Right ventricle myocardium superior (tissue), 1 donor: ENCODE measurements at places on chromosomes 6 and 20.

DNA sequence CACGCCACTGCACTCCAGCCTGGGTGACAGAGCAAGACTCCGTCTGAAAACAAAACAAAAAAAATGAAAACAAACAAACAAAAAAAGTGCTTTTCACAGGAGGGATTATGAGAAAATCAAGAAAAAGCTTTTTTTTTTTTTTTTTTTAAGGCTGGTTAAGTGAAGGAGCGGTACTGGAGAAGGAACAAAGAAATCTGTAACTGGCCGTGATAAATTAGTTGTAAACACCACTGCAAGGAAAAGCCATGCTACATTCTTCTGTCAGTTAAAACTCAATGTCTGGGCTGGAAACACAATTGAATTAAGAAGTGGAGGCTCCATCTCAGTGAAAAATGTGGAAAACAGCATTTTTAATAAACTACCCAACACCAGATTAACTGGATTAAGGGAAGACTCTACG lies 6.3 kb upstream of the GMPR start:
- DNase-seq = no peak

- no peak for DNase-seq
These were observed 56.8 kb downstream of the LINC00237 start for GRCh38 chr20:21049305-21049828.

- no peak for DNase-seq
These were observed 29.0 kb downstream of the CD83 start for GRCh38 chr6:14146506-14147096.

DNA sequence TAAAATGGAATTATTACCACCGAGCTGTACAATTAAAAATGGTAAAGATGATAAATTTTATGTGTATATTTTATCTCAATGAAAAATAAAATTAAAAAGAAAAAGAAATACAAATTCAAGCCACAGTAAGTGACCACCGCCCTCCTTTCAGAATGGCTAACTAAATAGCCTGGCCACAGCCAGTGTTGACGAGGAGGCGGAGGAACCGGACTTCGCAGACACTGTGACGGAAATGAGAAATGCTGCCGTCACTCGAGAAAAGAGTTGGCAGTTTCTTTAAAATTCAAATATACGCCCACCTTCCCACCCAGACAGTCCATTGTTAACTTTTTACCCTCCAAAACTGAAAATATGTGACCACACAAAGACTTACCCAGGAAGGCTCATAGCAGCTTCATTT lies 50.0 kb downstream of the FOXF2 start:
- no peak for DNase-seq

- no peak for DNase-seq
These were observed 88.0 kb upstream of the RPS6KA2 start for GRCh38 chr6:166715065-166715464.

DNA sequence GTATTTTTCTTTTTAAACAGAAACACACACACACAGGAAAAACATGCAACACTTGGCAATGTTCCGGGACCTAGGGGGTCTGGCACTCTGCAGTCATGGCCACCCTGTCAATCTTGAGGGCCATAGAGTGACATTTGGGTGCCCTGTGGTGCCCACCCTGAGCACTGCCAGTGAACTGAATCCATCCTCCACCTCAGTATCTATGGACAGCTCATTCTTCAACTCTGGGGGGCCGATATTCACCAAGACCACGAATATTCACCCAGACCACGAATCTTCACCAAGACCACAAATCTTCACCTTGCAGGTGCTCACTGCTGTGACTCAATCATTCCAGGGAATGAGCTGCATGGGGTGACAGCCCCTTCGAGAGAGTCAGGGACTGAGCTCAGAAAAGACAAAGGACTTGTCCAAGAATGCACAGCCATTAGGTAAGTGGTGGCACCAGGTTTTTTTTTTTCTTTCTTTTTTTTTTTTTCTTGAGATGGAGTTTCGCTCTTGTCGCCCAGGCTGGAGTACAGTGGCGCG lies 19.1 kb downstream of the SNAI1 start:
- no peak for DNase-seq

DNA sequence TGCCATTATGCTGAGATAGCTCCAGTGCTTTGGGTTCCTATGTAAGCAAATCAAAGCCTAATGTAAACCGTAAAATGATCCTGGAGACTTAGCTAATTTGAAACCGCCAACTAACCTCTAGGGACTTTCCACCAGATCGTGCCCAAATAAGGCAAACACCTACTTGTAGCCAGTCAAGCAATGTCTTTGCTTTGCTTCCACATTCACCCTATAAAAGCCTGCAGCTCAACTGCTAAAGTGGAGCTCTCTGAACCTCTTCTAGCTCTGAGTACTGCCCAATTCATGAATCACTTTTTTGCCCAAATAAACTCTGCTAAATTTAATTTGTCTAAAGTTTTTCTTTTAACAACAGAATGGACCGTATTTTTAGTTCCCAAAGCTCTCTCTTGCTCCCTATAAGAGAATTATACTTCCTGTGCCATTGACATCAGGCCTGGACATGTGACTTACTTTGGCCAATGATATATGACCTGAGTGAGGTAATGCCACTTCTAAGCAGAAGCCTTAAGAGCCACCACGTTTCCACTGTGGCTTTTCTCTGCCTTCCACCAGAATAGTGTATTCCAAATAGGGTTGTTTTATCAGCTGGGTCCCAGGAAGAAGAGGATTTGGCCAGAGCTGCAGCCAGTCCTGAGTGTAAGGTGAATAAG lies 34.8 kb upstream of the PSMF1 start:
- DNase-seq = no peak

DNA sequence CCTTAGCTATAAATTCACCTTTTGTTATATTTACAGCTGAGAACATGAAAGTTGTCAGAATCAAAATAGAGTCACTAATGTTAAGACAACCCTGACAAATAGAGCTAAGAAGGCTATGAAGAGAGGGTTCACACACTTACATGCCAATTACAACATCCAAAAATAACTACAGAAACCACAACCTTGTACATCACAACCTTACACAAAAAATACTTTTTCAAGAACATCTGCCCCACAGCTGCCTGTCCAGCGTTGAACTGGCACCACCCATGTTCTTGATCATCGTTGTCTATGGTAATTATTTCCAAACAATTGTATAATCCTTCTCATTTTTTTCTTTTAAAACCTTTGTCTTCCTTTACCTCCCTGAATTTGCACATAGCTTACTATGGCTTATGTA lies 231.2 kb upstream of the FKBP1C start:
- DNase-seq = no peak

DNA sequence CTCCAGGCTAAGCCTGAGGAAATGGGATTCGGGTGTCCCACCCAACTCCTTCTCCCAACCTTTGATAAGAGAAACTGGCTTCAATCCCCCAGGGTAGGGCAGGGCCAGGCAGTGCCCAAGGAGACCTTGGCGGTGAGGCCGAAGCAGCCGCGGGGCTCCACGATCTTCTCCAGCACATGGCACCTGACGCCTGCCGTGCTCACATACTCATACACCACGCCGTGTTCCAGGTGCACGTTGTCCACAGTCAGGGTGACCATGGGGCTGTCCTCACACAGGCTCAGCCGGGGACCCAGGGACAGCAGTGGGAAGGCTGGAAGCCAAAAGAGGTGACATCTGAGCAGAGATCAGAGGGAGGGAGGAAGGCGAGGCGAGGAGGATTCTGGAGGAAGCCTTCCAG lies 176.5 kb downstream of the PREX1 start:
- no peak for DNase-seq

GRCh38 chr6:96196633-96197032 lies 180.9 kb downstream of the FUT9 start:
- no peak for DNase-seq

DNA sequence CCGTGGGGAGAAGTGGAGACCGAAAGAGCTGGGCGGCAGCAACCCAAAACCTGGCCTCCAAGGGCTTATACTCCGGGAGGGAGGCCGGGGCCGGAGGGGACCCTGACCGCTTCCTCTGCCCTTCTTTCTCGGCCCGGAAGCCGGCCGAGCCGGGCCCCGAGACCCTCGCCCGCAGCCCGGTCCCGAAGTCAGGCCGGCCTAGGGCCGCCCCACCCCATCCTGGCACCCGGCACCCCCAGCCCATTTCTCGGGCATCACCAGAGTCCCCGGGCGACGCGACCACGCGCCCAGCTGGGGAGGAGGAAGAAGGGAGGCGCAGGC lies 572 bp upstream of the ZDHHC14 start:
- DNase-seq = no peak

DNA sequence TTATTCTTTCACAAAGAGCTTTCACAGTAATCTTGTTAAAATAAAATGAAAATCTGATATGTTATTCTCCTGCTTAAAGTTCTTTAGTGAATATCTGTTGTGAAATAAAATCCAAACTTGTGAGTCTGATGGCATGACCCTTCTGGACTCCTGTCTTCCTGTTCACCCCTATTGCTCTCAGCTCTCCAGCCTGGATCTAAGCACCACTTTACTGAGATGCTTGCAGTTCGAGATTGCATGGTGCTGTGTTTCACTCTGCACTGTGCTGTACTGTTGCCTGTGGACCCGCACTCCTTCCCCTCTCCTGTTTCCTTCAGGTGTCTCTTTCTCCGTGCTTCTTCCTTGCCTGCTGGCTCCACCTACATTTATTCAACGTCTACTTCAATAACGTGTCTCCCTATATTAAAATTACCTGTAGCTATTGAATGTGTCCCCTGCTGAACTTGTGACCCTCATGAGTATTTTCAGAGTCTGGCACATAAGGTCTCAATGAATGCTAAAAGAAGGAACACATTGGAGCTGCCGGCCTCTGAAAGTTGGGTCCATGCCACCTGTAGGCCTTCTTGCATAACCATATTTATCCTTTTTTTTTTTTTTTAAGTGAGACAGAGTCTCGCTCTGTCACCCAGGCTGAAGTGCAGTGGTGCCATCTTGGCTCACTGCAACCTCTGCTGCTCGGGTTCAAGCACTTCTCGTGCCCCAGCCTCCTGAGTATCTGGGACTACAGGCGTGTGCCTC lies 100.1 kb downstream of the ARID1B start:
- peak; percentile 68 for DNase-seq

DNA sequence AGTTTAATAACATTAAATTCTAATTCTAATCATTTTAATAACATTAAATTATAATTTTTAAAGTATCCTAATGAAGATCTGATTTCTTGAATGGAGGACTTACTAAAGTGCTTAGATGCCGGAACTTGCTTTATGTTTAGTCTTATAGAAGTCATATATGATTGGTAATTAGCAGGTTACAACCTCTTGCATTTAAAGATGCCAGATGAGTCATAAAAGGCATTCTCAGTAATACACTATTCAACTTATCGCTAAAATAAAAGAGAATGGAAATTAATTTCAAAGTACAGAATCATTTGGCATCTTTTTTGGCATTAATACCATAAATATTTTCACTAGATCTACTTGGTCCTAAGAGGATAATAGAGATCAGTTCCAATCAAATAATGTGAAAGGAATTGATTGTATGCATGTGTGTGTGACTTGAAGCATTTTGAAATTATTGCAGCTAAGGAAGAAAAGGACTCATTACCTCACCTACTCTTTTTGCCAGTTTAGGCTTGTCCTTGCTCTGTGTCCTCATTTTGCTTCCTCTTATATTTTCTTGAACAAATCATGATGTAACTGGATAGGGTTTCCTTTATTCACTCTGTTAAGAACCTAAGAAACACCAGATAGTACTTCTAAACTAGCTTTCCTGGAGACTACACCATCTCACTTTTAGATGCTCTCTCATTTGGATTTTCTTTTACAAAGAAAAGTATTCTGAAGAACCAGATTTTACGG lies 2.7 kb downstream of the COL21A1 start:
- DNase-seq = no peak

- DNase-seq = no peak
These were observed 236.5 kb downstream of the GMPR start for GRCh38 chr6:16474772-16475493.

GRCh38 chr6:81309811-81310210 lies 442.7 kb downstream of the TENT5A start:
- DNase-seq = no peak

GRCh38 chr6:138211048-138211581 lies 7.2 kb downstream of the PBOV1 start:
- no peak for DNase-seq

- DNase-seq = no peak
These were observed 32.4 kb downstream of the EZR start for GRCh38 chr6:158786645-158787304.

DNA sequence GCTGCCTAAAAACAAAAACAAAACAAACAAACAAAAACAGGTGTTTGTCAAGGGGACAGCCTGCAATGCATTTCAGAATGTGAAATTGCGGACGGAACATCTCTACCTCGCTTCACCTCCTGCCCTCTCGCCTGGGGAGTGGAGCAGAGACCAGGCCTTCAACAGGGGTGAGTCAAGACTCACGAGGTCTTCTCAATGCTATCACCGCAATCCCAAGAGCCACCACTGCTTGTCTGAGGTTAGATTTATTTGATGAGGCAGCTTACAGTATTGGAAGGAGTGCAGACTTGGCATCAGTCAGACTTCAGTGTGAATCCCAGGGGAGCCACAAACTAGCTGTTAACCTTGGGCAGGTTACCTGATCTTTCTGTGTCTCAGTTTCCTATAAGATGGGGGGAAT lies 7.7 kb downstream of the GABRR1 start:
- no peak for DNase-seq

DNA sequence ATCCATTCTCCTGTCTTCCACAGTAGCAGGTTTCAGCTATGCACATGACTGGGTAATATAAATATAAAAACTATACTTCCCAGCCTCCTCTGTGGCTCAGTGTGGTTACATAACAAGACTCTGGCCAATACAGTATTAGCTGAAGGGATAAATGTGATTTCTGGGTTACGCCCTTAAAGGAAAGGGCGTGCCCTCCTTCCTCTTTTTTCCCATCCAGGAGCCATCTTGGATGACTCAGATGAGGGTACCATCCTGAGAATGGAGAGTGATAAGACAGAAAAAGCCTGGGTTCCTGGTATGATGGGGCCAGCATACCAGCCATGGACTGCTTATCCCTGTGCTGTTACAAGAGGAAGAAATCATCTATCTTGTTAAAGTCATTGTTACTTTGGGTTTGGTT lies 123.3 kb downstream of the NFATC2 start:
- DNase-seq = no peak

- DNase-seq = no peak
These were observed 3.8 kb downstream of the SEC23B start for GRCh38 chr20:18511571-18511970.

- DNase-seq = no peak
These were observed 7.6 kb upstream of the ADIG start for GRCh38 chr20:38573413-38573812.

- no peak for DNase-seq
These were observed 3.3 kb upstream of the TREML4 start for GRCh38 chr6:41224800-41225199.

- no peak for DNase-seq
These were observed 37.0 kb upstream of the HLA-G start for GRCh38 chr6:29790626-29791025.

DNA sequence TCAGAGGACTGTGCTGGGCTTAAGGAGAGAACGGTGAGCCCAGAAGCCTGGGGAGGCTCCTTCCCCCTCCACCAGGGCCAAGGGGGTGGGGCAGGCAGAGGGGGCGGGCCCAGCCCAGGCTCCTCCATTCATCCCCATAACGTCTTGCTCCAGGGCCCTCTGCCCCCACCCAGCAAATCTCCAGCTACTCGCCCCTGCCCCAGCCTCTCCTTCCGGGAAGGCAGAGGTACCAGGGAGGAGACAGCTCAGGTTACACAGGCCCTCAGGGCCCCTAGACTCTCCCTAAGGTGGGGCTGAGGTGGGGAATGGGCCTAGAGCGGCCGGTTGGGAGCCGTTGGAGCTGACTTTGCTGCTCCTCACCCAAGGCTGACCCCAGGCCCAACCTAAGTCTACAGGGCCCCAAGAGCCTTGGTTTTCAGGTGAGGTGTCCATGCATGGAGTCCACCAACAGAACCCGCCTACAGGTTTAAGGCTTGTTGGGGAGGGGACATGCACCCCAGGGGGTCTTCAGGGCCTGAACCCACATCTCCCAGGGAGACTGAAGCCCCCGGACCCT lies 1.2 kb downstream of the LAMA5 start:
- DNase-seq = peak; percentile 43
